GM12865 (cell line): ENCODE measurements at places on chromosomes 16 and 17.

DNA sequence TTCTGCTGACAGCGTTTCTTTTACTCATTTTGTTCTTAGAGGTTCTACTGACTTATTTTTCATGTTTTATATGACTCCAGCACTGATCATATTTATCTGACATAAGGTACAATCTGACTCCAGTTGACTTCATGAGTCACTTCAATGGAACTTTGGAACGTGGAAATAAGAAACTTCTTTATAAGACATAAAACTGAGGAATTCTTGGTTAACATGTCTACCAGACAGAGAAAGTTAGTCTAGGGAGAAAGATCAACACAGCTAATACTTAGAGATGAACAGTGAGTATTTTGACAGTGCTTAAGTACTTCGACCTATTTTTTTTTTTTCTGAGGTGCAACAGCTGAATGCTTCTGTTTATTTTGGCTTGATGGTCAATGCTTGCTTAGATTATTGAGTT, 679.5 kb downstream of the KCNJ2 start:
- DNase-seq = no peak

GRCh38 chr17:56186222-56186786, 33.0 kb downstream of the ANKFN1 start:
- no peak for DNase-seq

DNA sequence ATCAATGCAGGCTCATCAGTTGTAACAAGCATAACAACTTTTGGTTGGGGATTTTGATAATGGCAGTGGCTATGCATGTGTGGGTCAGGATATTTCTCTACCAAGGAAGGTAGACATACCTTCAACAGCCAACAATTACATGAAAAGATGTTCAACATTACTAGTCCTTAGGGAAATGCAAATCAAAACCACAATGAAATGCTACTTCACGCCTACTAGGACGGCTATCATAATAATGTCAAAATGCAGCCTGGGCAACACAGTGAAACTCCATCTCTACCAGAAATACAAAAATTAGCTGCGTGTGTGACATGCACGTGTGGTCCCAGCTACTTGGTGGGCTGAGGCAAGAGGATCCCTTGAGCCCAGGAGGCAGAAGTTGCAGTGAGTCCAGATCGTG, 7.3 kb upstream of the SLC5A10 start:
- no peak for DNase-seq

GRCh38 chr16:79811541-79811940, 211.0 kb upstream of the MAF start:
- no peak for DNase-seq

DNA sequence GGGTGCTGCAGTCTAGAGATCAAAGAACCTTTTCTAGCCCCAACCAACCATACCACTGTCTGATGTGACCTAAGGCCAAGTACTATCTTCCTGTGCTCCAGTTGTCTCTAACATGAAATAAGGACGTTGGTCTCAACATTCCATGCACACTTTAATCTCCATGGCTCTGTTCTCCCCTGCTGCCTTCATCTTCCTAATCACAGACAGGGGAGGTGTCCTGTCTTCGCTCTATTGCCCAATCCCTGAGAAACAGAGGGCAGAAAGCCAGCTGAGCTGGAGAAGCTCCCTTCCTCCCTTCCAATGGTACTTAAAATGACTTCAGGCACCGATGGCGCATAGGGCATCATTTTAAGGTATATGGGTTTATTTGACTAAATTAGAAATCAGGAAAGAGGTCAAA, 148.9 kb upstream of the GNAO1 start:
- no peak for DNase-seq

GRCh38 chr16:77965346-77965745, 57.0 kb upstream of the CLEC3A start:
- no peak for DNase-seq

DNA sequence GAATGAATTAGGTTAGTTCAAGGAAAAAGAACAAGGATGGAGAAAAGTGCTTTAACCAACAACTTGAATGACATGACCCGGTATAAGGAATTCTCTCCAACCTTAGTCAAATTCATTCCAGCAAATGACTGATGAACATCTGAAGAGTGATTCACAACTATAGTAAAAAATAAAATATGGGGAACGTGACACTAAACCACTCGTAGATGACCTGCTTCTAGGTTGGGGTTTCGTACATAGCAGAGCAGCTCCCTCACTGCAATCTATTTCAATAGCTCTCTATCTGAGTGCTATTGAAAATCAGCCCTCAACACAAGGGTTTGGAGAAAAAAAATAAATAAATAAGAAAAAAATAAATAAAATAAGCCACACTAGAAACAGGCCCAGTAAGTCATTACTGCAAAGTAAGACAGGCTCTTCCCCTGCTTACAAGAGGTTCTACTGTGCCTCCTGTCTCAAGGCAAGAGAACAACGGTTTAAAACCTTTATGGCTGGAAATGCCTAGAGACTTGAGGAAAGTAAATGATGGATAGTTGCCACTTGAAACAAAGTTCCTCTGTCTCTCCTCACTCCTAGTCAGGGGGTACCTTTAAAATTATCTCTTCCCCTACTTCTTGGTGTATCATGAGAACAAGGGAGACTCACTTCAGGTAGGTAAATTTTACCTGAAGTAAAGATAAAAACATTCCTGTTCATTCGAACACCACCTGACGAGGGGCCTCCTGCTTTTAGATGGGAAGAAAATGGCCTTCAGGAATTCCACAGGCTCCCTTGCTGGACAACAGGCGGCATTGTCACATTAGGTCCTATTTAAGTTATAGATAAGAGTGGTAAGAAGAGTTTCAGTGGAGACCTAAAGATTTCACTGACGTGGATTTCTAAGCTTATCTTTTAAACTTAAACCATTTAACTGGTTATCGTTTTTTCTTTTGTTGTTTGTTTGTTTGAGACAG, 20.5 kb downstream of the COG7 start:
- DNase-seq = no peak

GRCh38 chr17:46151762-46152161, 41.5 kb downstream of the KANSL1 start:
- no peak for DNase-seq

DNA sequence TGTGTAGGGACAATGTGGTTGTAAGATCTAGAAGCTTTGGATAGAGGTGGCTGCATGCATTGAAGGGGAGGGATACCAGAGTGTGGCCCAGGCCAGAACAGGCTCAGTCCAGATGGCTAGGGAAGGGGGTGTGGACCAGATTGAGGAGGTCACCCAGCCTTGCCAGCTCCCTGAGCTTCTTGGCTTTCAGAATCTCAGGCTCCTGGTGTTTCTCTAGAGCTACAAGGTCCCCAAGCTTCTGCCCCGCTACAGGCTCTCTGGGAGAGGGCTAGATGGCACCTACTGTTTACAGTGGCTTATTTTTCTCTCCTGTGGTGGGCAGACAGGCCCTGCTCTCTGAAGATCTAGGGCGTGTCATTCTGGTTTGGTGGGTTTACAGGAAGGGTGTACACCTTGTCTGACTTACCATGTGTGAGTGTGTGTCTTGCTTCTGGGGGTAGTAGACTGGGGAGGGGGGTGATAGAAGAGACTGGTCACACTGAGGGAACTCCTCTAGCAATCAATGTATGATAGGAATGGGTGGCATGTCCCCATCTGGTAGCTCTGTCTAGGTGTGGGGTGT, 1.1 kb downstream of the RARA start:
- no peak for DNase-seq

DNA sequence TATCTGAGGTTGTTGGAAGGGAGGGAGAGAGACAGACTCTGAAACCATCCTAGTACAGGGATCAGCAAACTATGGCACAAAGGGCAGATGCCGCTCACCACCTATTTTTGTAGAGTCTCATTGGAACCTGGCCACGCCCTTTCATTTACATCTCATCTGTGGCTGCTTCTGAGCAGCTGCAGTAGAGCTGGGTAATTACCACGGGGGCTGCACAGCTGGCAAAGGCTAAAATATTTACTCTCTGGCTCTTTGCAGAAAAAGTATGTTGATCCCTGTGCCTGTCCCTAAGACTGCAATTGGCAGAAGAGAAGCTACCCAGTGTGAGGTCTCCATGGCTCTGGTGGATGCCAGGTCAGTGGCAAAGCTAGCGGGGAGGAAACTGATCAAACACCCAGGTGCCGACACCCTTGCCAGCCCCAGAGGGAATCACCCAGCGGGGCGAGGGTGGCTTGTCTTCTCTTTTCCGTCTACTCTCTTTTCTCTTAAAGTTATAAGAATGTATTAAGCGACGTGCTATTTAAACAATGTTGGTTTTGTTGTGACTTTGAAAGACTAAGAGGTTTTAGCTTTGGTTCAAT, 14.0 kb downstream of the CEP295NL start:
- DNase-seq = no peak

GRCh38 chr17:35087731-35088355, 24.3 kb upstream of the RFFL start:
- DNase-seq = peak; percentile 62

- no peak for DNase-seq
Measured at GRCh38 chr17:4198995-4199394, 56.0 kb downstream of the CYB5D2 start.

DNA sequence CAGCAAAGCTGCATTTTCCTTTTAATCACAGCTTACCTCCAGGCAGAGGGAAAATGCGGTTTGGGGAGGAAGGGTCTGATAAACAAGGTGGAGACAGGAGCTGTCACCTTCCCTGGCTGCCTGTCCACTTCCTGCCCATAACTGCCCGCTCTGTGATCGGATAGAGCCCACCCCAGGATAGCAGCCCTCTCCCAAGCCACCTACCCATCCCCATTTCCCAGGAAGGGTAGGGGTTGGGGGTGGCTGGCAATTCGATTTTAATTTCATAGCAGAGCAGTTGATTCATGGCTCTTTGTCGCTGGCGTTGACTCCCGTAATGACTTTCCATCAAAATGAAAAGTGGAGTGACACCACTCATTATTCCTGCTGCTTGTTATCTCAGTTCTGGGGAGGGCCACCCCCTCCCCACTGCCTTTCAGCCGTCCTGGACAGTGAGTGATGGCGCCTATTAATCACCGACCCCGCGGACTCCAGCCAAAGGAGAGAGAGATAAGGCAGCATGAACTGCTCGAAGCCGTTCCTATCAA, 11.2 kb downstream of the CDK5RAP3 start:
- DNase-seq = no peak

DNA sequence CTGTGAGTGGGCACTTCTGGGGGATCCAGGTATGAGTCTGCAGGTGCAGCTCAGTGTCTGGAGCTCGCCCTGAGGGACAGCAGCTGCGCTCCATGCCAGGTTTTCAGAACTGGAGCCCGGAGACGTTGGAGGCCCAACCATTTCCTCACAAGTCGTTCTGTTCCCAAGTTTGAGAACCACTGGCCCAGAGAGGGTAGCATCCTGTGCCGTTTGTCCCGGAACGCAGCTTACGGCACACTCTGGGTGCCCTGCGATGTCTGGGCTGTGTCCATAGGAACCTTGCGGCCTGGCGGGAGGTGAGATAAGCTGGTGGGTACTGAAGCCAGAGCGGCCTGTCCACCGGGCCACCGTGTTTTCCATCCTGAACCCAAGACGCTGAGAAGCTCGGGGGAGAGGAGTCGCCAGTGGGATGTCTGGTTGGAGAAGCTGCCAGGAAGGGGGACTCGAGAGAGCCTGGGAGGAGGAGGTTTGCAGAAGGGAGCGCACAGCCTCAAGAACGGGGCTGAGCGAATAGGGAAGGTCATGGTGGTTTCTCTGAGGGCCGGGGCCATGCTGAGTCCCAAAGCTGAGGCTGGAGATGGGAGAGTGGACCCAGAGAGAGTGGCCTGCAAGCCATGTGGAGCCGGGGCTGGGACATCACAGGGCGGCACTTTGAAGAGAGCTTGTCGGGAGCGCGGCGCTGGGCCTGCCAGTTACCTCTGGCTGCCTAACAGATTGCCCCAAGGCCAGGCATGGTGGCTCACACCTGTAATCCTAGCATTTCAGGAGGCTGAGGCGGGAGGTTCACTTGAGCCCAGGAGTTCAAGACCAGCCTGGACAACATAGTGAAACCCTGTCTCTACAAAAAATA, 211.0 kb upstream of the GSE1 start:
- no peak for DNase-seq

DNA sequence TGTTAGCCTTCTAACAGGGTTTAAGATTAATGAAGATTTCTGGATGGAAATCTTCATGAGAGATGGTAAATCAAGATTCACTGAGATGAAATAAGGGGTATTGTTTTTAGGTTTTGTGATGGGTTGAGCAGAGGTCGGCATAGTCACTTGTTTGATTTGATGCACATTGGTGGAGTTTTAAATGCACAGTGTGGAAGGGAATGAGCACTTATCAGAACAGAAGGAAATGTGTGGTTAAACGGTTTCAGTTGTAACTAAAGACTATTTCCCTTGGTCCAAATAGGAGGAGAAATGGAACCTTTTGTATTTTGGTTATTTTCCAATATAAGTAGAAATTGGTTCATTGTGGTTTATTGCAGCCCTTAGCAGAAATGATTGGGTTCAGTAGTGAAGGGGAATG, 34.1 kb downstream of the CBFB start:
- peak; percentile 17 for DNase-seq

DNA sequence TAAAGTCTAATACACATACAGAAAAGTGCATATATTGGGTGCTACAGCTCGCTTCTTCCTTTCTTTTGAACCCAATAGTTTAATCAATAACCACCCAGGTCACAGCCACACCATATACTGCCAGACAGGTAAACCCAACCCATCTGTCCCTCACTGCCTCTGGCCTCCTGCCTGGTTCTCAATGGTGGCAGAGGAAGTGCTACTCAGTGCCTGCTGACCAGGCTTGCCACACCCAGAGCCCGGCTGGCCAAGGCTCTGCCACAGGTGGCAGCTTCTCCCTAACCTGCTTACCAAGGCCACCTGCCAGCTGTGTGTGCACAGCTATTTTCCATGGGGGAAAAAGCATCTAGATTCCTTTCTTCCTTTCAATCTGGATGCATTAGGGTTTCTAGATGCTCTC, 584 bp downstream of the PMP22 start:
- DNase-seq = no peak

GRCh38 chr17:77880711-77881450, 77.6 kb upstream of the TNRC6C start:
- no peak for DNase-seq

DNA sequence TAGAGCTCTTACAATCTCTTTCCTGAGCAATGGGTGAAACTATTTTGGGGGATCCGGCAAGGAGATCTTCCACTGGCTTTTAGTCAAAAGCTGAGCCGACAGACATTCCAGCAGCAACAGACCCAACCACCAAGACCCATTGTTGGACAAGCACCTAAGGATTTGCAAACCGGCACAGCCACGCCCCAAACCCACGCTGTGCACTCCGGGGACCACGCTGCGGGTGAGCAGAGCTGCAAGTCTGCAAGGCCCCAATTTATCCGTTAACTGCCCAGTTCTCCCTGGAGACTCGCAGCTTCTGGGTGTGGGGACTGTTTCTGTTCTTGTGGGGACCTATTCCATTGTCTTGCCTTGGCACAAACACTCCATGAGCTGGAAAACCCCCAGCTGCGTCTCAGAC, 45.9 kb downstream of the C16orf95 start:
- no peak for DNase-seq
